ENCODE measurements at places on chromosomes 4 and X. TPM values are rescaled to one million over a fixed set of nuclear protein-coding genes. Genes with fewer than 3 reads are reported as not detected.

The FABP2 gene
- total RNA-seq: not detected

The GYPB gene
- total RNA-seq: 3.4 TPM

The BEX5 gene
- 47.3 TPM for total RNA-seq

The HSFX2 gene
- 2.0 TPM for total RNA-seq

The GABRA4 gene
- total RNA-seq: 50.4 TPM

The OGT gene
- total RNA-seq: 248 TPM

The HSFX4 gene
- total RNA-seq: not detected

The NMU gene
- 1.9 TPM for total RNA-seq

The HELT gene
- not detected for total RNA-seq

The GABRG1 gene
- 49.9 TPM for total RNA-seq

The EDA2R gene
- total RNA-seq: 0.62 TPM

The STOX2 gene
- 42.3 TPM for total RNA-seq

The SLAIN2 gene
- total RNA-seq: 345 TPM

The DKC1 gene
- total RNA-seq: 19.0 TPM

The IL2 gene
- not detected for total RNA-seq

The HTN3 gene
- not detected for total RNA-seq

Data from occipital lobe (tissue), 3 donors.